ENCODE measurements at places on chromosomes 7 and 10.

DNA sequence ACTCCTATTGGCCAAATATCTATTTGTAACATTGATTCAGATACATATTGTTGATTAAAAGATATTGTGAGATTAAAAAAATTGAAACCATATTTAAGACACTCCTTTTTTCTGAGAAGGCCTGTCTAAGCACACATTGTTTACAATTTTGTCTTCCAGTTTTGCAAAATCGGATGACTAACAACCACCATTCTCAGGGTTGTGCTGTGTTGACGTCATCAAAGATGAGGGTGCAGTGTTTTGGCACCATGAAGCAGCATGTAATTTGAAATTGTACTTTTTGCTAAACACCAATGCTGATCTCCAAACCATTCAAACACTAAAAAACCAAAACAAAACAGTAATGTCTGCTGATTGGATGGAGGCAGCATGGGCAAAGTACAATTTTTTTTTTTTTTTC, 7.4 kb downstream of the CREB5 start:
- DNase-seq: no peak

- DNase-seq: no peak
Observed at GRCh38 chr7:138565451-138566114, 105.5 kb downstream of the TRIM24 start.

GRCh38 chr10:98047009-98047741, 16.8 kb upstream of the CRTAC1 start:
- DNase-seq: no peak

DNA sequence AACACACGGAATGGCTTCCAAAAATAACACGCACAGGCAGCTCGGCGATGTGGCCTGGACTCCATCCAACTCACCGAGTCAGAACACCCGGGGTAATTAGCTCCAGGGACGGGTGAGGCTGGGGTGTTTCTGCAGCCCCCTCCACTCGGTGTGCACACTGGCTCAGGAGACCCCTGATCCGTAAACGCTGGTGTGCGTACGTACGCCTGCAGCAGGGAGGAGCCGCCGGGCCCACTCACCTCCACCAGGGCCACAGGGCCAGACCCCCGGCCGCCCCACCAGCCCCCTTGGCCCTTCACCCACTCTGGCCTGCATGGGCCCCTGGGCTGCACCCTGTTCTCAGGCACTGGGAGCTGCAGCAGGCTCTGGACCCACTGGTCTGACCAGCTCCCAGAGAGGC, 22.4 kb upstream of the UTF1 start:
- no peak for DNase-seq

- no peak for DNase-seq
Observed at GRCh38 chr10:110244550-110244949, 37.1 kb downstream of the MXI1 start.

GRCh38 chr7:151725844-151726651, 150.9 kb downstream of the PRKAG2 start:
- DNase-seq: no peak

DNA sequence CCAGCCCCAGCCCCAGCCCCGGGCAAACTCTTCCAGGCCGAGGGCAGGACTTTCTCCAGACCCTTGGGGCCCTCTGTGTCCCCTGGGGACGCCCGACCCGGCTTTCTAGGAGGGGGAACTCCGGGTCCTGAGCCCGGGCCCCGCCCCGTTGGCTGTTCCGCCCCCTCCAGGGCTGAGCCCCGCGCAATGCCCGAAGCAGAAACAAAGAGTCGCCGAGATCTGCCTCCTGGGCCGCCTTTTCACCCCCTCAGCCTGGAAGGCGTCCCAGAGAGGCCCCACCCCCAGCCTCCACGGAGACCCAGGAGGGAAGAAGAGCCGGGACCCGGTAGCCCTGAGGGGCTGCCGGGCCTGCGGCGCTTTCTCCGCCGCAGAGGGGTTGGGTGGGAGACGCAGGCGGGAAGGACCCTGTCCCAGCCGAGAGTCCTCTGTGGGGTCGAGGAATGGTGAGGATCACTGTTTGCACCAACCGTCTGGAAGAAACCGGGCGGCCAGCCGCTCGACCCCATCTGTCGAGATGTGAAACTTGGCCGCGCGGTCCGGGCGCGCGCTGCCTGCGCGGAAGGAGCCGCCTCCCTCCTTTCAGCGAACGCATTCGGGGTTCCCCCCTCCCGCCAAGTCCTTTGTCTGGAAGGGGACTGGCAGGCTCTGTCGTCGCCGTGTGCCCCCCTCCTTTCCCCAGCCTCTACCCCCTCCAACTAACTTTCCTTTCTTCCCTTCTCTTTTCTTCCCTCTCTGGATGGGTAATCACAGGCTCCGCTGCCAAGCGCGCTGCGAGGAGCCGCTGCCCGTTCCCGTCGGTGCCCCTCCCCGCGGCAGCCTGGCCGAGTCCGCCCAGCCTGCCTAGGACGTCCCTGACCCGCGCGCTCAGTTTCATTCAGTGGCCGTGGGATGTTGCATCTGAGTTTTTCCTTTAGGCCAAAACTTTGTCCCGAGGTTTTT, 10.2 kb downstream of the EN2 start:
- no peak for DNase-seq

- no peak for DNase-seq
Observed at GRCh38 chr7:80869821-80870751, 48.8 kb downstream of the SEMA3C start.

- no peak for DNase-seq
Observed at GRCh38 chr10:112302335-112302734, 19.1 kb downstream of the TECTB start.

- DNase-seq: no peak
Observed at GRCh38 chr10:97643441-97643985, 3.0 kb downstream of the PI4K2A start.

DNA sequence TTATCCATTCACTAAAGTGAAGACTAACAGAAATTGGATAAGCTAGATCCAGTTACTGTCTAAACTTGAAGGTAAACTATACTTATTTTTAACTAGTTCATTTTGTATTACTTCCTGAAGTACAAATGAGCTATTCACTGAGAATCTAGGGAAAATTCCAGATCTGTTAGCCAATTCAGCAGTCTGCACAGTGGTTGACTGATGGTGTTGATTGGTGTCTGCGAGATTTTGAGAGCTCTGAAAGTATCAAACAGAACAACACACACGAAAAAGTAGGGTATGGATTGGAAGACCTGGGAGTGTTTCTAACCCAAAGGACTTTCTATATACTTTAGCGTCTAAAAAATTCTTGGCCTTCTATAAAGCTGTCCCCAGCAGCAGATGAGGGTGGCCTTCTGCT, 33.6 kb upstream of the AGR2 start:
- no peak for DNase-seq

DNA sequence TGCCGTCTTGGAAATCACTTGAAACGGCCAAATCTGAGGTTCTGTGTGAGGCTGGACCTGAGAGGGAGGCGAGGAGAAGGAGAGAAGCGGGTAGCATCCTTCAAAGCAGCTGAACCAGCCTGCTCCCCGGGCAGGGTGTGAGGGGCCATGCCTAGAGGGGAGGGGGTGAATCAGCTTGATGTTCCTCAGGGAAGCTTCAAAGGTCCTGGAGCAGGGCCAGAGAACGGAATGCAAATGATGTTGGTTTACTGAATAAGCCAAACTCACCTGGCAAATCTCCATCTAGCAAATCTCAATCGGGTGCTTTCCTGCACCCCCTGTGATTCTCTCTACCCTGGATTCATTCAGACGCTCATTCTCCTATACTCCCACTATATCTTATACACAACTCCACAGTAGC, 226.9 kb downstream of the WDR11 start:
- DNase-seq: no peak
